Umbilical cord (tissue), 2 donors: ENCODE measurements at places on chromosomes 7 and 10. TPM values are rescaled to one million over a fixed set of nuclear protein-coding genes. Genes with fewer than 3 reads are reported as not detected.

DNA sequence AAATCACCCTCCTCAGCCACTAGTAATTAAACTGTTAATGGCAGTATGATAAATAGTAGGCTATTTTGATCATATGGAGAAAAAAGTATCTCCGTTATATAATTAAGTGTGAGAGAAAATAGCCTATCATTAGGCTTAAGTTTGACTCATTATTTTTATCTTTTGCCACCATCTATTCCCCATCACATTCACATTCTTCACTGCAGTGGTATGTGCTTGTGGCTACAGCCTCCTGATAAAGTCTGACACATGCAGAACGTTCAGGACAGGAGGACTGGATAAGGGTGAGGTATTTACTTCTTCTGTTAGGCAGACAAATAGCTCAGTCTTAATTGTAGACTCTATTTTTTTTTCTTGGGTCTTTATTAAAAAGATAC lies 5.8 kb downstream of the NEBL start:
- peak; percentile 24 for DNase-seq

- no peak for DNase-seq
Measured at GRCh38 chr7:13797545-13797944, 191.9 kb downstream of the ETV1 start.

GRCh38 chr7:30470163-30470770 lies 8.3 kb downstream of the NOD1 start:
- no peak for DNase-seq

- DNase-seq = peak; percentile 81
Measured at GRCh38 chr7:45347804-45348203, 190.2 kb downstream of the RAMP3 start.

DNA sequence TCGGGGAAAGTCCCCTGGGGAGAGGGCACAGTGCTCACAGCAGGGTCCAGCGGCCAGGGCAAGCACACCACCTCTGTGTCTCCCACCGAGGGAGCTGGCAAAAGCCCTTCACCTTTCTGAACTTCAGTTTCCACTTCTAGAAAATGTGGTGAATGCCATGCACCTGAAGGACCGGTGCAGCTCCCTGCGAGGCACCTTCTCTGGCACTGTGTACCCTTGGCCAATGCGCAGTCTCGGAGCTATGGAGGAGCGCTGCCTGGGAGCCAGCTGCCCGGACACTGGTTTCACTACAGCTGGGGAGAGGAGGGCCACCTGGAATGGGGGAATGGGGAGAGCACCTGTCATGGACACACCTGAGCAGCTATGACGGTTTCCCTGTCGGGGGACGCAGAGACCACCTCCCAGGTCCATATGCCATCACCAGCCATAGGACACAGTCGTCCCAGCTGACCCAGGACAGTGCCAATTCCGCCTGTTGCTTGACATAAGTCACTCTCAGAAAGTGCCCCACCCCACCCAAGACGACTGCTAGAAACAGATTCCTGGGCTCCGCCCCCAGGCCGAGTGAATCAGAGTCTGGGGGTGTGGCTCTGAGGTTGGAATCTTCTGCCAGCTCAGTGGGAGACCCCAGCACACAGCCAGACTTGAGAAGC lies 16.8 kb downstream of the RASGEF1A start:
- no peak for DNase-seq

DNA sequence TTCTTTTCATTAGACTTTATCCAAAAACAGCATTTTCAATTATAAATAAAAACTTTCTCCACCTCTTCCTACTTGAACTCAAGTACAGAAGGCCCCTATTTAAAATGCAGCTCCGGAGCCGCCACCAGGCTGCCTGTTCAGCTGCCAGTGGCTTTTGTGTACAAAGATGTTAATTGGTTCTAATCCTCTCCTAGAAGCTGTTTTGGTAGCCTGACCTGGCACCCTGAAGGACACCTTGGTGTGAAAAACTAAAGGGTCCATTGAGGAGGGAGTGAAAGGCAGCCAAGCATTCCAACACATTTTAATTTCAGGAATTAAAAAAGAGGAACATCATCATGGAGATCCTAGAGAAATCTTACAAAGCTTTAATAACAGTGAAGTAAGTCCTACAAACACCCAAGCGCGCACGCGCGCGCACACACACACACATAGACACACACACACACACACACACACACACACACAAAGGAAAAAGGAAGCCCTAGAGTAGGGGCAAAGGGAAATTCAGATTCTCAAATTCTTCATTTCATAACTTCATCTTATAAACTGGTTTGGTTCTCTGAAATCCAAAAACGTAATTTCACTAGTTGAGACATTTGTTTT lies 41.4 kb downstream of the VAX1 start:
- no peak for DNase-seq

GRCh38 chr7:117564080-117564479 lies 84.3 kb downstream of the CFTR start:
- no peak for DNase-seq

DNA sequence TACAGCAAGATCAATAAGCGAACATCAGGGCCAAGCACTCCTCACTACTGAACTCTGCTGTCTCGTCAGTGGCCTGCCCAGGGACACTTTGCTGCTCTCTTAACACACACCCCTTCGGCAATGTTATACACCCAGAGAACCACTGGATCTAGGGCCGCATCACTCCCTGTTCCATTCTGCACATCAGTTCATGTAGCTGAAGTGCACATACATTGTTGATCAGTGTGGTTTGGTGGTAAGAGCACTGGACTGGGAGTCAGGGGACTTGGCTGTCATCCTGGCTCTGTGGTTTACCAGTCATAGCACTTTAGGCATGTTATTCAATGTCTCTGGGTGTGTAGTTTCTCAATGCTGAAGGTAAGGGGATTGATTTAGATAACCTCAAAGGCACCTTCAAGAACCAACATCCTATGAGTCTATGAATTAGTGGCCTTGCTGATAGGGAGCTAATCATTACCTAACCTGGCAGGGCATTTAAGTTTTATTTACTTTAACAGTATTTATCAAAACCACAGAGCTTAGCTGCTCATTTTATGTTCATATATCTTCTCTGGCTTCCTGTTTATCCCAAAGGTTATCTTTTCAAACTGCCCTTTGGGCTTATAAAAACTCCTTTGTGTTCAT lies 24.8 kb downstream of the DUSP5 start:
- no peak for DNase-seq

GRCh38 chr7:128725531-128725930 lies 13.6 kb upstream of the CALU start:
- DNase-seq = no peak

DNA sequence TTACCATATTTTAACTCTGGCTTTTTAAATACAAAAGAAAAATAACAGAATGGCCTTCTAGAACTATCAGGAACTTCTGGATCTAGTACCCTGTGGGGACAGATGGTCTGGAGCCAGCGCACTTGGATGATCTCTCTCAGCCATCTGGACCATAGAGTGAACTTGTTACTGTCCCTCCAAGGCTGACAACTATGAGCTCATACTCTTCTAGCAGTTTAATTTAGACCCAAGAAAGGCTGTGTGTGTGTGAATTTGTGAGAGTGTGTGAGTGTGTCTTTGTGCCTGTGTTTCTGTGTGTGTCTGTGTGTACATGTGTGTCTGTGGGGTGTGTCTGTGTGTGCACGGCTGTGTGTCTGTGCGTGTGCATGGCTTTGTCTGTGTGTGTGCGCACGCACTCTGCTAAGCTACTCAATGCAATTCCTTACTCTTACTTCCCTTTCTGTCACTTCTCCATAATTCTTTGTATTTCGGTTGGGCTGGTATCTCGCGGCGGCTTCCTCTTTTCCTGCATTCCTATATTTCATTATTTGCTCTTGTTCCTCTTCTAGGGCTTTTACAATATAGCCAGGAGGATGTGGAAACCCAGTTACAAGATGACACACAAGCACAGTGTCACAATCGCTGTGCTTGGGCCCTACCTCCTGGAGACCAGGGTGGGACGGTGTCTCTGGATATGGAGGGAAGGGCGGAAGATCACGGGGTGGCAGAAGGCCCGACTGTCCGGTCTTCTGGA lies 51.9 kb downstream of the IKZF1 start:
- peak; percentile 43 for DNase-seq

DNA sequence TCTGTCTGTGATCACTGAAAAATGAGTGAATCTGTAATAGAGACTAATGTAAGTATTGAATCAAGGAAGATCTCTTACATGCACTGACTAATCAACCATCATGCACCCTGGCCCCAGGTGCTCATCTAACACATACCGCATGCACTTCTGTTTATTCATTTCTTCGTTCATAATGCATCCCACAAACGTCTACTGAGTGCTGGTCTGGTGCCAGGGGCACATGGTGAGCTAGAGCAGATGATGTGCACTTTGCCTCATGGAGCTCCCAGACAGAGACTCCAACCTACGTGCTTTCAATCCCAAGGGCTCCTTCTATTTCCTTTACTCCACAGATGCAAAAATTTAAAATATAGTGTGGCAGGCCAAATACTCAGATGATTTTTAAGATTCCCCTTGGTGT lies 10.7 kb downstream of the C10orf90 start:
- no peak for DNase-seq

DNA sequence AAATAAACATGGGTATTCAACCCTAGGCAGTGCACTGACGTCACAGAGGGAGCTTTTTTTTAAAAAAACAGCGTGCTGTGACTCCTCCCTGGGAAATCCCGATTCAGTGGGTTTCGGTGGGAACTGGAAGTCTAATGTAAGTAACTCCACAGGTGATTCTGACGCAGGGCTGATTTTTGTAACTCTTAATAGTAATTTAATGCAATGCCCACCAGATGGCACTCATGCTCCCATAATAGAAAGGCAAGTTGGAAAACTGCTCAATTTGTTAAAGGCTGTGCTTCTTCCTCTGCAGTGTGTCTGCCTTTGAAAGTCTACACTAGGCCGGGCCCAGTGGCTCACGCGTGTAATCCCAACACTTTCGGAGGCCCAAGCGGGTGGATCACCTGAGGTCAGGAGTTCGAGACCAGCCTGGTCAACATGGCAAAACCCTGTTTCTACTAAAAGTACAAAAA lies 10.9 kb upstream of the RSU1 start:
- peak; percentile 83 for DNase-seq

- peak; percentile 71 for DNase-seq
Measured at GRCh38 chr7:28272461-28272877, 91.9 kb upstream of the JAZF1 start.

GRCh38 chr7:10940704-10941355 lies 32.8 kb upstream of the PHF14 start:
- DNase-seq = no peak

DNA sequence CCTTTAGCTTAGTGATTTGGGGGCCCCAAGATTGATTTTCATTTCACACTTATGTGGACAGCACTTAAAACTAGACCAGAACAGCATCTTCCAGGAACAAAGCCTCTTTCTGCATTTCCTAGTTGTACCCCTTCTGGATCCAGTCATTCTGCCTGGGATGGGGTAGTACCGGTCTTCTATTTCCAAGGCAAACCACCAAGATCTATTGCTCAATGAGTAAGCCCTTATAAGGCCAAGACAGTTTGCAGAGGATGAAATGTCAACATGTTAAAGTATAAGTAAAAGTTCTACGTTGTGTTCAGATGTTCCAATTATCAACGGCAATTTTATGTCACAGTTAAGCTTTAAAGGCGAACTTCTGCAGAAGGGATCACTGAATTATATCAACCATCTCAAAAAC lies 106.9 kb upstream of the ZNF746 start:
- DNase-seq = no peak

- peak; percentile 38 for DNase-seq
Measured at GRCh38 chr7:36683695-36684357, 40.5 kb downstream of the AOAH start.

- no peak for DNase-seq
Measured at GRCh38 chr7:79227044-79227443, 226.4 kb downstream of the MAGI2 start.

- no peak for DNase-seq
Measured at GRCh38 chr7:94901981-94902380, 5.4 kb upstream of the PPP1R9A start.

DNA sequence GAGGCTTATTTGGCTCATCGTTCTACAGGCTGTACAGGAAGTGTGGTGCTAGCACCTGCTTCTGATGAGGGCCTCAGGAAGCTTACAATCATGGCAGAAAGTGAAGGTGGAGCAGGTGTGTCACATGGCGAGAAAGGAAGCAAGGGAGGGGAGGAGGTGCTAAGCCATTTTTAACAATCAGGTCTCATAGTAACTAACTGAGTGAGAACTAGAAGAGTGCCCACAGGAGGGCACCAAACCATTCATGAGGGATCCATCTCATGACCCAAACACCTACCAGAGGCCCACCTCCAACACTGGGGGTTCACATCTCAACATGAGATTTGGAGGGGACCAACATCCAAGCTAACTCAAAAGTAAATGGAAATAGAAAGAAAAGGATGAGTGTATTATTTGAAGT lies 78.1 kb downstream of the CXCL12 start:
- DNase-seq = no peak

DNA sequence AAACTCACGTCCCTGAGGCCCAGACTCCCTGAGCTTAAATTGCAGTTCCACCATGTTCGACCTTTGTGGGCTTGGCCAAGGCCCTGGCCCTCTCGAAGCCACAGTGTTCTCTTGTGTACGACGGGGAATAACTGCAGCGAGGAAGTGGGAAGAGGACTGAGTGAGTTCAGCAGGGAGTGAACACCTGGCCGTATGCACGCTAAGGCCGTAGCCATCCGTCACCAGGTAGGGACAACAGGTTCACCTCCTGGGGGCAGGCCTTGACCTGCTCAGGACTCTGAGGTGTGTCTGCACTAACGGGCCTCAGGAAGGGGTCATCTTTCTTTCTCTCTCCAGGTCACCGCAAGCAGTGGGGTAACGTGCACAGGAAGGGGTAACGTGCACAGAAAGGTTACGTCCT lies 67.2 kb upstream of the CTBP2 start:
- DNase-seq = no peak

DNA sequence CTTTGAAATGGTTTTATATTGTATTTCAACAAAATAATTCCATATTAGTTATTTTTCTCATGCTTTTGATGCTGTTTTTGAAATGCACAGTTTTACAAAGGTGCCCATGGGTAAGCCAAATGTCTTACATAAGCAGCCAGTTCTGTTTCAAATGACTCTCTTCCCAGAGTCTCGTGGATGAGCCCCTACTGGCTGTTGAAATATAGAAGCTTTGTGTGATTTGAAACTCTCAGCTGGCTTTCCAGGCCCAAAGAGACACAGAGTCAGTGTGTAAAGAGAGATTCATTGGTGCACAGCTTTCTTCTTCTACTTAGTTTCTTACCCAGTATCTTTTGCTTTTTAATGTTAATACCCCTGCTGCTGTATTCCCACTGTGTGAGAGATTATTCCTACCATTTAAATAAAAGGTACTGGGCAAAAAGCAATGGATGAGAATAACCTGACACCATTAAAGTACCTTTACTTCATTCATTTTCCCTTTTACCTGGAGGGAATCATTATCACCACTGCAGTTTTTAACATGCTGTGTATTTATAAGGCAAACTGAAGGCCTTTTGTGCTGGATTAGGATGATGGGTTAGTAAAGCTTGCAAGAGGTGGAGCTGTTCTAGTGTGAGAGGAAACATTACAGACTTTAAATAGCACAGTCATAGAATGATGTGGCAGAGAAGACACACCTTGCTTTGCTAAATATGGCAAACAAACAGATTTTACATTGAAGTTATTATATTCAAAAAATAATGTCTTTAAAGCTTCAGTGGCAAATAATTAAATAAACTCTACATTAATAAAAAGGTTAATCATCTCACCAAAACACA lies 415.1 kb downstream of the THSD7A start:
- no peak for DNase-seq

GRCh38 chr7:152411389-152411788 lies 24.4 kb downstream of the KMT2C start:
- peak; percentile 51 for DNase-seq

ASL gene
- total RNA-seq = 20.0 TPM

HELLS gene
- total RNA-seq = 14.7 TPM

LRRTM3 gene
- total RNA-seq = 6.5 TPM

CTAGE8 gene
- 17.1 TPM for total RNA-seq

HECTD2 gene
- 49.4 TPM for total RNA-seq

ZNF735 gene
- 9.6 TPM for total RNA-seq

MRC1 gene
- total RNA-seq = 25.3 TPM

RET gene
- total RNA-seq = 4.3 TPM
